Stimulated activated CD8-positive, alpha-beta memory T cell treated with anti-CD3 and anti-CD28 coated beads, Interleukin-4, amount 100 ng/mL, for 48 hours (primary cell): ENCODE measurements at places on chromosomes 11 and 22.

DNA sequence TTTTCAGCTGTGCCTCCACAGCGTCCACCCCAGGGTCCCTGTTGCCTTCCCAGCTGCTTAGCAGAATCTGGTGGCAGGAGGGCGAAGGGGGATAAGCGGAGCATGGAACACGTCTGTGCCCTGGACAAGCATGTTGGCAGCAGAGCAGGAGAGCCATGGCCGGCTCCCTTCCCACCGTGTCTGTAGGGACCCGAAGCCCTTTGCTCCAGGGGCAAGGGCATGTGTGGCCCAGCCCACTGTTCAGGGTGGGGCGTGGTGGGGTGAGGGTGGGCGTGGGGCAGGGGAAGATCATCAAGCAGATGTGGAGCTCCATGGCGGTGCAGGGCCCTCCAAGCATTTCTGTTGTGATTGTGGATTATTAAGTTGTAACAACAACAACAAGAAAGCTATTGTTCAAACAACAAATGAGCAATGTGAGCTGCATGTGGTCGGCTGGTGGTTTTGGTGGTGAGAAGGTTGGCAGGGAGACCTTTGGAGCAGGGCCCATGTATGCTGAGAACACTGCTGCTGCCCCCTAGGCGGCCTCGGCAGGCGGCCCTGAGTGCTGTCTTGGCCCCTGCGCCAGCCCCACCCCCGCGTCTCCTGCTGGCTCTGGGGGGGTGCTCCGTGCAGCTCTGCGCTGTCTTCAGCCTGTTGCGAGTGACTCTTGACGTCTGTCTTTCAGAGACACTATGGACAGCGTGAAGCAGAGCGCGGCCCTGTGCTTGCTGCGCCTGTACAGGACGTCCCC lies 50.9 kb downstream of the AP2A2 start:
- peak; percentile 32 for DNase-seq

DNA sequence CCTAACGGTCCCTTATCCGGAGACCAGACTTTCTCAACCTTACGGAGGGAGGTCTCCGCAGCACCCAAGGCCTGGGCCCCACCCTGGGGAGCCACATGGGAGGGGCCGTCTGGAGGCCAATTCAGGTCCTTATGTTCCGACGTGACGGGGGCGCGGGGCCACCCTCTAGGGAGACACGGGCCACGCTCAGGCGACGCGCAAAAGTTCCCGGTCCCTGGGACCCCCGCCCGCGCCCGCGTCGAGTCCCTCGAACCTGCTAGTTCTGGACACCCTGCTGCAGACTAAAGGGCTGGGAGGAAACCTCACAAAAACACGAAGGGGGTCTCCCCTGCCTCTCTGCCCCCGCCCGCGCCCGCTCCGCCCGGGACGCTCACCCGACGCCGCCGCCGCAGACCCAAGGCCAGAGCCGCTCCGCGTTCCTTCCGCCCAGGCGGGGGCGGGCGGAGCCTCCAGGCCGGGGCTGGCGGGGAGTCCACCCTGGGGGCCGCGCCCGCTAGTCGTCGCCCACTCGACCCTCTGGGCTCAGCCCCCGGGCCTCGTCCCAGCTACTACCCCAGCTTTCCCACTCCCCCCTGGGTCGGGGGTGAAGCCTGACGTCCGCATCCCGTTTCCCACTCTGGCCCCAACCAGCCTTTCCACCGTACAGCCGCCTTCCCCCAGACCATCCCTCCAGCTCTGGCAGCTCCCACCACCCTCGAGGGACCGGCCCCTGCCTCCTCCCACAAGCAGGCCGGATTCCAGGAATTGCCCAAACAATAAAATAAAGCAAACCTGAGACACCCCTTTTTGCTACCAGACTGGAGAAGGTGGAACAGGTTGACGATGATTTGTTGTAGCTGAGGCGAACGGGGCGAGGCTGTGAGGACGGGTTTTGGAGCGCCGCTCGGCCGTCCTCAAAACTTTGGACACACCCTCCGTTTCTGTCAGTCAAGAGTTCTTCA lies 2.7 kb downstream of the RNH1 start:
- DNase-seq, result peak; percentile 42

DNA sequence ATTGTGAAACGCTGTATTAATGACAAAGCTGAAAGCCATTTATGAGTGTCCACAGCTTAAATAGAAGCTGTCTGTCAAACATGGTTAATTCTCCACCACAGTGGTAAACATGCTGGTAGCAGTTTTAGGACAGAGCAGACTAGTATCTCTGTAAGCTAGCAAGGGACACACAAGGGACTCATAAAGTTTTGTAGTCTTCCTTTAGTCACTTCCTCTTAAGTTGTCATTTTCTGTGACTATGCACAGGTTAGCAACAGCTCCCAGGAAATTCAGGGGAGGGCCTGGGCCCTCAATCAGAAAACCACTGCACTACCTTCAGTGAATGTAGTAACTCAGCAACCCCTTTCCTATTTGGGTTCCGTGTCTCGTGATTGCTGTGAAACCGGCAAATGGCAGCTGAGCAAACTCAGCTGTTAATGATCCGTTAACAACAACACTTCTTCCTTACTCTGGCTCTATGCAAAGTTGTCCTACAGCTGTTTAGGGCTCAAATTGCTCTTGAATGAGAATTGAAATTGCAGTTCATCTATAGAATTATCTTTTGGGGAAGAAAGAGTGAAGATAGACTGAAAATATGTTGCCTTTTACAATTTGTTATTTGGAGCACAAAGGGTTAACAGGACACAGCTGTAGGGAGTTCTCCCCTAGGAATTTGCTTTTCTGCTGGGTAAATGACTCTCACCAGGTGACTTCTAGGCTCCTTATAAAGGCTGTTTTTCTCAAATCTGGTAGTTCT lies at the start of gene MMP26:
Gene MMP26, plus strand, starts transcription at position 731 of the 736 bp plus-strand sequence.
- no peak for DNase-seq

- DNase-seq, result no peak
These were observed 94.6 kb downstream of the C11orf58 start for GRCh38 chr11:16833026-16833425.

DNA sequence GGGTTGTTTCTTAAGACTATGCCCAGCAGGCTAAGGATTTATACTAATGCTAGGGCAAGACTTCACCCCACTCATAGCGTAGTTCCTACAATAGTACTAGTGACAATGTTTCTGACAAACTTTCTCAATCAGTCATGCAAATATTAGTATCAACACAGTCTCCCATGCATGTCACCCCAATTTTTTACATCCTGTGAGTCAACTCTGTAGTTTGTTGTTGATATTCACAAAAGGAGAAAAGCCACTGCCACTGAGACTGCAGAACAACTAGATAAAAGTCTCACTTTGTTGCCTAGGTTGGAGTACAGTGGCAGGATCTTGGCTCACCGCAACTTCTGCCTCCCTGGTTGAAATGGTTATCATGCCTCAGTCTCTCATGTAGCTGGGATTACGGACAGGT lies 155.2 kb downstream of the RBFOX2 start:
- no peak for DNase-seq

- DNase-seq, result peak; percentile 63
These were observed 781 bp downstream of the SIDT2 start for GRCh38 chr11:117179048-117179999.

- no peak for DNase-seq
These were observed 255.7 kb upstream of the NARS2 start for GRCh38 chr11:78830277-78830819.

- DNase-seq, result no peak
These were observed 1.5 kb downstream of the MS4A8 start for GRCh38 chr11:60700689-60701468.

DNA sequence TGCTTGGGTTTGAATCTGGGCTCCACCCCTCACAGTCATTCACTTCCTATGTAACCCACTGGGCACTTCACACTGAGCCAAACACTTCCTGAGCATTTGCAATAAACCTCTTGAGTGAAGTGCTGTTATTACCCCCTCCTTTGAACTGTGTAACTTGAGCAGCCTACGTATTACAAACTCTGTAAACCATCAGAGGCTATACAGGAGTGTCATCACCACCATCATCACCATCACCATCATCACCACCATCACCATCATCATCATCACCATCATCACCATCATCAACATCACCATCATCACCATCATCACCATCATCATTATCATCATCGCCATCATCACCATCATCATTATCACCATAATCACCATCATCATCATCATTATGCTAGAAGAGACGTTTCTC lies 18.4 kb downstream of the RTL6 start:
- no peak for DNase-seq

GRCh38 chr11:69193629-69194028 lies 37.9 kb downstream of the SMIM38 start:
- DNase-seq, result no peak

- DNase-seq, result no peak
These were observed 42.3 kb downstream of the OSBPL5 start for GRCh38 chr11:3122775-3123201.

GRCh38 chr22:46368871-46369715 lies 33.6 kb downstream of the TRMU start:
- no peak for DNase-seq

GRCh38 chr22:35638001-35638400 lies 10.2 kb upstream of the APOL6 start:
- no peak for DNase-seq

GRCh38 chr22:26785932-26786331 lies 128.5 kb downstream of the MIAT start:
- DNase-seq, result no peak

DNA sequence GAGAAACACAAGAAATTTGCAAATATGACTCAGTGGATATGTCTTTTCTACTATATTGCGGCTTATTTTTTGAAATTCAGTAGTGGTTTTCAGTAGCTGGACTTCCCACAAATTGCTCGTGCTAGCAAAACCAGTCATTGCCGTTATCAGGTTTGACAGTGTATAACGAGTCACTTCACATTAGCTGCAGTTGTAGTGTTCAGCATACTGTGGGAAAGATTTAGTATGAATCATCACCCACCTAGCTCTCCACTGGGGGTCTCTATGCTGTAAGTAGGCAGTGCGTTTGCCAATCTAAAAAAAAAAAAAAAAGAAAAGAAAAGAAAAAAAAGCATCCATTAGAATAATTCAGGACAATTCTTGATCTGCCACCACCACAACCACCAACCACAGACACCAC lies 1318.9 kb downstream of the LRRC4C start:
- DNase-seq, result no peak

DNA sequence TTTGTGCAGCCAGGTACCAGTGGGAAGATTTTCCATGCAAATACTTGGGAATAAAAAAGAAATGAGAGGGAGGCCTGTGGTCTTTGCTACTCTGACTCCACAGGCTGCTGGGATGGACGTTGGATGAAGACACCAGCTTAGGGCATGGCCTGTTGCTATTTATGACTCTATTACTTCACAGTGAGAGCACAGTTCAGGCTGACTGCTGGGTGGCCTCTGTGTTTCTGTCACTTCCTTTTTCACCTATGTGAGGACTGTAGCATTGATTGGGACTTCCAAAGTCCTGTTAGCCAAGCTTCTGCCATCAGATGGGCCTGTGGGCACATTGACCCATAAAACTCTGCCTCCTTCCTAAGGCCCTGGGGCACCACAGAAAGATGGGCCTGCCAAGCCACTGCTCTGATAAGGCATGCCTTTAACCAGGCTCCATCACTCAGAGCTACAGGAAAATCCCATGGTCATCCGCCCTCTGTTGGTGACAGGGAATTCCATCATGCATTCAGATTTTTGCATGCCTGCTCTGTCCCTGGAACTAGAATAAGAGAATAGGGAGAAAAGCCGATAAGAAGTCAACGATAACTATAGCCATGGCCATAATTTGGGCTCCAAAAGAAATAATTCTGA lies 64.6 kb downstream of the KCNJ1 start:
- DNase-seq, result no peak

- DNase-seq, result no peak
These were observed 10.1 kb downstream of the CSRP3 start for GRCh38 chr11:19191530-19192169.
